ENCODE measurements at places on chromosomes 1 and 21.
A peak's percentile ranks its signal among the peaks of the same experiment; 100 is the strongest.

- no peak for DNase-seq
Observed at GRCh38 chr1:68954841-68955240, 458.0 kb upstream of the DEPDC1 start.

DNA sequence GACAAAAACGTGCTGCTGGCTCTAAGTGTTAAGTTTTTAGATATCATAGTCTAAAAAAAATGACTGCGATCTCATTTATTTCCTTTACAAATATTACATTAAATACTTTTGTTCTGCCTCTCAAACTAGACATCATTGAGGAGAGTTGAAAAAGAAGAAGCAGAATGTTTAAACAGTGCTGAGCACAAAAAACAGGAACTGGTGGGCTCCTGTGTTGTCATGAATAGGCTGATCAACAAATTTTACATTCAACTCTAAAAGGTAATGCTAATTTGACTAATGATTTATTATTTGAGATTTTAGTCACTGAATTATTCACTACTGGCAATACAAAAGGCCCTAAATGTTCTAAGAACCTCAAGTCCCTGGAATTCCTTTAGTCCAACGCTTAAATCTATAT, 66.1 kb downstream of the GPATCH2 start:
- no peak for DNase-seq

GRCh38 chr1:43366179-43366578, 1.6 kb downstream of the ELOVL1 start:
- DNase-seq: no peak

DNA sequence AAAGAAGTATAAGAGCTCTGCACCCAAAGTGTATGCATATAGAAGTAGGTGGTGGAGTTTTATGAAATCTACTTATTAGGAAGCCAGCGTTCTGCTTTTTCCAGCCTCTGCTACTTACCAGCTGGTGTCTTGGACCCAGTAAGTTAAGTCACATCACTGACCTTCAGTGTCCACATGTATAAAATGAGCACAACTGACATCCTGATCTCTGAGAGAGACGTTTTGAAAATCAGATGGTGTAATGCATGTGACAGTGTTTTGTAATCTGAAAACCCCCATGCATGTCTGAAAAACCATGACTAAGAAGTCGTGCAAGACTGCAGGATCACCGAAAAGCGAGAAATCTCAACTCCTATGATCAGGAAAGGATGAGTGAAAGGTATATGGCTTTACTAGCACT, 2.0 kb downstream of the CR1 start:
- no peak for DNase-seq

- DNase-seq: peak; percentile 96
Observed at GRCh38 chr1:154973344-154974101, 958 bp upstream of the CKS1B start.

DNA sequence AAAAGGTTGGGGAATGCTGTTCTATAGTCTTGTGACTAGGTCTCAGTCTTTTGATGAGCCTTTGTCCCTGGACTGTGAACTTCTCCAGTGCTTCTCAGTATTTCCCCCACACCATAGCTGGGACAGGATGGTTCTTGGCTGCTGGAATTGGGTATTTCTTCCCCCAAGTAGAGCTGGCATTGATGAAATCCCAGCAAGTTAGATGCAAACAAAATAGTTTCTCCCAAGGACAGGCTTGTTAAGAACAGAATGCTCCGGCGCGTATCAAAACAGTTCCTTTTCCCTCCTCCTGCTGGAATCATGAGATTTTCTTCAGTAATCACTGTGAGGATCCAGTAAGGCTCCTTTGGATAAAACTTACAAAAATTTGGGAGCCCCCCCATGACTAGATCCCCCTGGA, 162.6 kb downstream of the PIK3R3 start:
- DNase-seq: no peak

GRCh38 chr1:60898413-60898812, 183.9 kb upstream of the NFIA start:
- no peak for DNase-seq

DNA sequence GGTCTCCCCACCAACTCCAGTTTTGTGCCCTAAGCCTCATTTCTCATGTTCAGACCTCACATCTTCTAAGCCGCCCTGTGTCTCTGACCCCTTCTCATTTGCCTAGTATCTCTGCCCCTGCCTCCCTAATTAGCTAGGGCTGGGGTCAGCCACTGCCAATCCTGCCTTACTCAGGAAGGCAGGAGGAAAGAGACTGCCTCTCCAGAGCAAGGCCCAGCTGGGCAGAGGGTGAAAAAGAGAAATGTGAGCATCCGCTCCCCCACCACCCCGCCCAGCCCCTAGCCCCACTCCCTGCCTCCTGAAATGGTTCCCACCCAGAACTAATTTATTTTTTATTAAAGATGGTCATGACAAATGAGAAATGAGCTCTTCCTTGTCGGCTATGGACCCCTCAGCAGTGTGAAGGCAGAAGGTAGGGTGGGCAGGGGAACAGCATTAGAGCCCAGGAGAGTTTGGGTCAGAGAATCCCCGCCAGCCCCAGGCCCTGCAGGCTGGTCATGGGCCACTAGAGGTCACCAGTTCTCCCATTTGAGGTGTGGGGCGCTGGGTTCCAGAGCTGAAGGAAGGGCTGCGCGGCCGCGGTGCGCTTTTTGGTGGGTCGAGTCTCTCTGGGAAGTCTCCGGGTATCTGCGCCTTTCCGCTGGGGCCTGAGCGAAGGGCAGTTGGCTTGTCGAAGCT, 11.5 kb downstream of the ADAMTSL4 start:
- DNase-seq: peak; percentile 77

DNA sequence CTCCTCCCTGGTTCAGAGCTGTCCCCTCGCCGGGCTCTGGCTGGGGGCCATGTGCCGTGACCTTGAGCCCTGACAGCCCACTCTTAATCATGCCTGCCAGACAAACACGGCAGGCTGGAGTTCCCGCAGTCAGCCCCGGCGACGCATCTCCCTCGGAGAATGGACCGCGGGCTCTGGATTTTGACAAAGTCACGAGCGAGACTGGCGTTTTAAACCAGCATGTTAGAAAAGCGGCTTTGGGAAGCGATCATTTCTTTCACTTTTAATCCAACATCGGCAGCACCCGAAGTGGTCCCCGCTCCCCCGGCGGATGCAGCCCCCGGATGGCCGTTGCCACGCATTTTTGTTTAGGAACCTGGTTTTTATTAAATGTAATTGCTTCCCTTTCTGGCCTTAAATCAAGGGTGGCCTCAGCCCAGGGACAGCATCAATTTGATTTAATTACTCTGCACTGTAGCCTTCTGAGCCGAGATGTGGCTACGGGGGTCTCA, 70.9 kb downstream of the PRDM16 start:
- no peak for DNase-seq

DNA sequence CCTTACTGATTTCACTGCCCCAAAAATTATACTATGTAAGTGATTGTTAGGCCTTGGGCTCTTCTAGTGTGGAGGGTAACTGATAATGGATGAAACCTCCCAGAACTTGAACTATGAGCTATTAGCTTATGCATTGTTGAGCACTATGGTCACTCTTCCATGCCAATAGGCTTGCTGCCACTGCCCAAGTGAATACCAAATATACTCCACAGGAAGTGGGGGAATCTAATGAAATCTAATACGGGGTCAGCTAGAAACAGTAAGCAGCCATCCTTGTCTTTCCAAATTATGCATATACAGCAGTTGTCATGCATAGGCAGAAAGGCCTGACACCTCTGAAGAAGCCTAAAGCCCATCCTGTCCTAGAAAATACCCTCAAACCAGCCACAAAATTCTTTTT, 198.7 kb upstream of the PTBP2 start:
- DNase-seq: no peak

- DNase-seq: no peak
Observed at GRCh38 chr1:15178571-15179484, 25.3 kb downstream of the TMEM51 start.

GRCh38 chr1:32770221-32770731, 46.9 kb downstream of the YARS1 start:
- DNase-seq: no peak

DNA sequence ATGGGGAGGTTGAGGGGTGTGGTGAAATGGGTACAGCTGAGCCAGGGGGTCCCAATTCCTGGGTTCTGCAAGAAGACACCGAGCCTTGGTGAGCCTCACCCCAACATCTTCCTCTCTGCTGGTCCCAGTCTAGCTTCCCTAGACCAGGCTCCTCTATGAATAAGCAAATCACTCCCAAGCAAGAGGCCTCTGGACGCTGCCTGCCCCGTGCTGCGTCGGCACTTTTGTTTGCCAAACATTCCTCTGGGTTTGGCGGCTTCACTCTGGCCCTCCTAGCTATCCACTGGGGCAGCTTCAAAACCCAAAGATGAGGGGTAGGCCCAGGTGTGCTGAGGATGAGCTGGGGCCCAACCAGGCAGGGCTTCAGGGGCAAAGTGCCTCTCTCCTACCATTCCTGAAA, 137.1 kb upstream of the CD34 start:
- no peak for DNase-seq

GRCh38 chr1:1305300-1306069, 2.2 kb downstream of the ACAP3 start:
- peak; percentile 36 for DNase-seq

DNA sequence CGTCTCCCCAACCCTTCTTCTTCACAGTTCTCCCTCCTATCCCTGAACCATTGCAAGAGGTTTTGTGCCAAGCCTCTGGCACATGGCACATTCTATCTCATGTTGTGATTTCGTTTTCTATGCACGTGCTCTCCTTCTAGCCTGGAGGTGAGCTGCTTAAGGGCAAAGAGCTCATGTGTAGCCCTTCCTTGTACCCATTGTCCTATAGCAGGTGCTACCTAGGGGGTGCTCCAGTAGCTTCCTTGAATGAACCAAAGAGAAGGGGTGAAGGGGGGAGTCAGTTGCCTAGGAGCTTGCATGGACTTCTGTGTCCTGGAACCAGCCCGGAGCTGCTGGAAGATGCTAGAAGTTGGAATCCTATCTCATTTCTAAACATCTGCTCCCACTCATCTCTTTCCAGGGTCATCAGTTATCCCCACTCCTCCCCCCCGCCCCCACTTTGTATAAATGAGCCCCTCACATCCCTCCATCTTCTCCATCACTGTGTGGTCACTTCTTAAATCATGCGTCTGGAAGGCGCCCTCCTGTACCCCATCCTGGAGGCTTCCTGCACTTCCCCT, 535 bp upstream of the DISC1 start:
- DNase-seq: no peak

DNA sequence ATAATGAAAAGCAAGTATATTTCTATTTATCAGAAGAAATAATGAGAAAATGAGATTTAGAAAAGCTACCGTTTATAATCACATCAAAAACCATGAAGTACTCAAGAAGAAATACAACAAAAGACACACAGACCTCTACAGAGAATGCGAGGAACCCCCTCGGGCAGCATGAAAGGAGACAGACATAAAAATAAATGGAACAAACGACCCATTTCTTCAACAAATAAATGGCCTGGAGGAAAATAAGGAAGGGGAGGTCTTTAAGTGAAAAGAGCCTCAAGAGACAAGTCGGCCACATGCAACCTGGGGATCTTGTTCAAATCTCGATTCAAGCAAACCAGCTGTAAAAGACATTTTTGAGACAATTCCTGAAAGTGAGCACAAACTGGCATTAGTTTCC, 6.0 kb downstream of the CFAP74 start:
- DNase-seq: no peak

- no peak for DNase-seq
Observed at GRCh38 chr1:155678027-155678426, 10.5 kb downstream of the YY1AP1 start.

- DNase-seq: no peak
Observed at GRCh38 chr1:225816643-225817538, 7.0 kb downstream of the EPHX1 start.

- no peak for DNase-seq
Observed at GRCh38 chr1:201361652-201362504, 15.6 kb downstream of the TNNT2 start.

GRCh38 chr1:117092594-117092993, 29.0 kb downstream of the TRIM45 start:
- DNase-seq: no peak

DNA sequence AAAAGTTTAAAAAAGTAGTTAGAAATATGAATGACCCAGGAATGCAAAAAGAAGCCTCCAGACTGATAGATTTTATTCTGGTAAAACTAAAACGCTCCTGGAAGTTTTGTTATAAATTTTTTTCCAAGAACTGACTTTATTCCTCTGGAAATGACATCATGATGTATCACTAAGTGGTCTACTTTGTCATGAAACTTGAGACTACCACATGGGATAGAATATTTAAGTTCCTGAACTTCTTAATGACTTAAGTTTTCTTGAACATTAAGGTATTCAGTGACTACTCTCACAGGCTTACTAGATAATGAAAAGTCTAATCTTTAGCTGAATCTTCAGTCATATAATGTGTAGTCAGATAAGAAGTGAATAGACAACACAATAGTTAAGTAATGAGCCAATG, 842.2 kb downstream of the USP25 start:
- no peak for DNase-seq

GRCh38 chr1:57447551-57447950, 23.7 kb upstream of the DAB1 start:
- no peak for DNase-seq

GRCh38 chr1:86394416-86394815, 1.7 kb downstream of the ODF2L start:
- no peak for DNase-seq

DNA sequence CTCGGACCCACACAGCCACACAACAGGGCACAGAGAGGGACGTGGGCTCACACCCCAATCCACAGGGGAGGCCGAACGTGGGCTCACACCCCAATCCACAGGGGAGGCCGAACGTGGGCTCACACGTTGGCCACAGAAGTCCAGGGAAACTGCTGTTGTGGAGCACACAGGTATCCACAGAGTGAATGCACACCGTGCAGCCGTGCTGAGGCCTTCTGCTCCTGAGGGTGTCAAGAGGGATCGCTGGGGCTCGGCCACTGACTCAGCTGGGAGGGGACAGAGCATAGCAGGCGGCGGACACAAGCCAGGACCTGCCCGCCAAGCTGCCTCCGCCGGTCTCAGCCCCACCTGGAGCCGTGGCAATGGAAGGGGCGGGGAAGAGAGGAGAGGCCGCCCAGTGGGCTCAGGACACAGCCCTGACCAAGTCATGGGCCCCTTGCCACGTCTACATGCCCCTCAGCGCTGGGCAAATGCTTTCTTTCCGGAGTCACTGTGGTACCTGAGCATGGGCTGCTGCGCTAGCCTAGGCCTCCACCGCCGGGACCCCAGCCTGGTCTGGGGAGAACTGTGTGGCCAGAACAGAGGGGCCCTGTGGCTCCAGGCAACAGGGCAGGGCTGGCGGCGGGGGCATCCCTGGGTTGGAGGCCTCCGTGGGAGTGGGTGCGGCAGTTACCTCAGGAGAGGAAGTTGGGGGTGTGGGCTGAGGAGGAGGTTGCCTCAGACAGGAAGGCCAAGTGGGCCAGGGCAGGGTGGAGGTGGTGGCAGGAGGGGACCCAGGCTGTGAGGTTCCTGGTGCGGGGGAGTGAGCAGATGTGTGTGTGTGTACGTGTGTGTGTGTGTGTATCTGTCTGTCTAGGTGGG, 1.2 kb downstream of the SYTL1 start:
- DNase-seq: peak; percentile 59

DNA sequence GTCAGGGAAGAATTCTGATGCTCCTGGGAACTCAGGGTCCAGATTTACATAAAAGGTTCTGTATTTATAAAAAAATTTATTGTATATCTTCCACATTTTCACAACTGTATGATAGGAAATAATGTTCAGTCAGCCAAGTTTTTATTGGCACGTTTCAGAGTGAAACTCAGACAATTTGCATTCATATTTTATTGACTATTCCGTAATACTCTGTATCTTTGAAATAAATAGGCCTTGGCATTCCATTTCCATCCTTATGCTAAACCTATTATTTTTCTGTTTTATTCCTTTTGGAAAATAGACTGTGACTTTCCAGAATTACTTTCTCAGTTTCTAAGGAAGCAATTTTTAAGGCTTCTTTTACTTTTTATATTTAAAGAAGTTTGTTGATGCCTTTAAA, 329.0 kb downstream of the OLFM3 start:
- no peak for DNase-seq

GRCh38 chr1:16289959-16290358, 53.0 kb upstream of the CPLANE2 start:
- DNase-seq: no peak

Data from stimulated activated CD4-positive, alpha-beta T cell treated with anti-CD3 and anti-CD28 coated beads, TNF-alpha, amount 100 ng/mL, for 24 hours (primary cell).